M059J (cell line): ENCODE measurements at places on chromosomes 4 and X.

DNA sequence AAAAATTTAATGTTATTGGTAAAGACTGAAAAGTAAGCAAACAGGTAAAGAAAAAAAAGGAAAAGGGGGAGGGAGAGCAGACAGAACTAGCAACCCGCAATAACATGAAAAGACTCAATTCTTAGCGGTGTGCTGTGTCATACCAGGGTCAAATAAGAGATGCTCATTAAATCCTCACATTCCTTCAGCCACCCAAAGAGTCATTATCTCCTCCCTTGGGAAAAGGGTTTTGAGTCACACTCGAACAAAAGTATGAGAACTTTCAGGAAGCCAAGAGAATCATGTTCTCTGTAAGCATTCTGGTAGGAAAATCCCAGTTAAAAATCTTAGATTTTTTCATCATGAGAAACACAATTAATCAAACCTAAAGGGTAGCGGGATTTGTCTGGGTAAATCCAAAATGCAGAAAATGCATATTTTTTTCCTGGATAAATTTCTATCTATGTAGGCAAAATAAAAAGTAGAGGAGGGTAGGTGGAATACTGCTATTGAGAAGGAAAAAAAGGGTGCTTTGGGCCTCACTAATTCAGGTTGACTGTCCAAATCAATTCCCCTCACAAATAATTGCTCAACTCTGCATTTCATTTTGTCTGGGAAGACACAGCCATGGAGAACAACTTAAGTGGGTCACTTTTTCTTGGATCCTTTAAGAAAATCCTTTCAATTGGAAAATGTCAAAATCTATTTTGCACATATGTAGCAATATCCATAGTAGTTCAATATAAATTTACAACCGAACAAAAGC, 23.2 kb downstream of the TNIP3 start:
- peak; percentile 61 for DNase-seq

DNA sequence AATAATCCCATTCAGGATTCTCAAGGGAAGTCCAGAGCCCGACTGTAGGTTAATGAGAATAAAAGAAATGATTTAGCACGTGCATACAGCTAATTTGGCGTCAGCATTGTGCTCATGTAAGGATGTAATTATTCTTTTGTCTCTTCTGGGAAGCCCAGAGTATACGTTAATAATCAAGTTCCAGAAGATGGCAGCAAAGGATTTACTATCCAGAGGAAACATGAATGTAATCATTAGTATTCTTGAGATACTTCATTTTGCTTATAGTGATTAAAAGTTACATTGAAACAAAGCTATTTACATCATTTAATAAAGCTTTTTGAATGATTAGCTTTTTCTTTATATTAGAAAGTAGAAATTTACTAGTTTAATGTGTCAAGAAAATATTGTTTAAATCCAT, 27.1 kb upstream of the MAP9 start:
- peak; percentile 43 for DNase-seq

DNA sequence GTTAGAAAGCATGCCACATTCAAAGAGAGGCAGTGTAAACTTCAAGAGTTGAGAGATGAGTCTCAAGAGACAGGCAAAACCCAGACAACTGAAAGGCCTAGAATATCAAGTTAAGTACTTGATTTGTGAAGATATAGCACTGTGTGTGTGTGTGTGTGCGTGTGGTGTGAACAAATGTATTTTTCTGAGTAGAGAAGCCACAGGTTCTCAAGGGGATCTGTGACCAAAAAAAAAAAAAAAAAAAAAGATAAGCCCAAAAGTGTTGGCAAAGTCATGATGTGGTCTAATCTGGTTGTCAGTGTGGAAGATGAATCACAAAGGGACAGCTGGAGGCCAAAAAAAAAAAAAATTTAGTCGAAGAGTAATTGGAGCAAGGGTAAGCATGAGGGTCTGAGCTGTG, 3.9 kb downstream of the RIPPLY1 start:
- DNase-seq, result peak; percentile 43

GRCh38 chr4:146095091-146095690, 80.3 kb upstream of the LSM6 start:
- DNase-seq, result peak; percentile 47

DNA sequence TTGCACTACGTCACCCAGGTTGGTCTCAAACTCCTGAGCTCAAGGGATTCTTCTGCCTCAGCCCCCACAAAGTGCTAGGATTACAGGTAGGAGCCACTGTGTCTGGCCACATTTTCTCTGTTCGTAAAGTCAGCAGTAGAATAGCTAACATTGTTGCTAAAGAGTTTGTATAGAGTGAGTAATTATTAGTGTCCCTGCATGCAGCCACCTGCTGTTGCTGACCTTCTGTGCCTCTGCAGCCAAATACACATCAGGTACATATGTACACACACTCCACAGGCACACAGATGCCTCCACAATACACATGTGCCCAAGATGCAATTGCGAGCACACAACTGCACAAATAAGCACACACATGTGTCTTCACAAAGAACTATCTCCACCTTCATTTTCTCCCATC, 10.9 kb downstream of the DRD5 start:
- no peak for DNase-seq

DNA sequence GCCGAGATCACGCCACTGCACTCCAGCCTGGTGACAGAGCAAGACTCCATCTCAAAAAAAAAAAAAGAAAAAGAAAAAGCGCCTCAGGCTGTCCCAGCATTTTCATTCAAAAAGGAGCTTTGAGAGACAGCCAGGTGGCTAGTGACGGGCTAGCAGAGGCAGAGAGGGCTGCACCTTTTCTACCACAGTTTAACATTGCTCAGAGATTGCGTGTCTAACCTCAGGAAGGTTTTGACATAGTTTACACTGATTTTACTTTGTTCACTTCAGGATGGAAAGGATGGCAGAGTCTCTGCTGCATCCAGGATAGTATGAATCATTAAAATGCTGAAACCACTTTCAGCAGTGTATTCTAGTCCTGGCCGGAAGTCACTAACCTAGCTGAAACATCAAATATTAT, 28.1 kb downstream of the ZFP42 start:
- DNase-seq, result peak; percentile 69

DNA sequence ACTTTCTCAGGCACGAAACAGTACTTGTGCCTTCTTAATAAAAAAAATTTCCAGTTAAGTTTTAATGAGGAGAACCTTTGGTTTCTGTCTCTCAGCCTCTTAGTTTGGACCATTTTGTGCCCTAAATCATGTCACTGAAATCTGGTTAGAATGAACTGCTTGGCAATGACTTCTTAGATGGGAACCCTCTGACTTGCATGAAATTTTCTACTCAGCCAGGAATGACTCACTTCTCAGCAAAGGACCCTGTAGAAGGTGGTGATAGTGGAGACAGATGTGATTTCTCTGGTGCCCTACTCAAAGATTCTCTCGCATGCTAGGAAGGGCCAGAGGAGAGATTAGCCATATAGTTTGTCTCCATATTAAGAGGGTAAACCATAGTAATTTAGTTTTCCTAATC, 50.5 kb downstream of the RASL11B start:
- peak; percentile 4 for DNase-seq

GRCh38 chrX:37640142-37640541, 45.4 kb upstream of the XK start:
- DNase-seq, result no peak
